ENCODE measurements at places on chromosomes 2 and 18.

DNA sequence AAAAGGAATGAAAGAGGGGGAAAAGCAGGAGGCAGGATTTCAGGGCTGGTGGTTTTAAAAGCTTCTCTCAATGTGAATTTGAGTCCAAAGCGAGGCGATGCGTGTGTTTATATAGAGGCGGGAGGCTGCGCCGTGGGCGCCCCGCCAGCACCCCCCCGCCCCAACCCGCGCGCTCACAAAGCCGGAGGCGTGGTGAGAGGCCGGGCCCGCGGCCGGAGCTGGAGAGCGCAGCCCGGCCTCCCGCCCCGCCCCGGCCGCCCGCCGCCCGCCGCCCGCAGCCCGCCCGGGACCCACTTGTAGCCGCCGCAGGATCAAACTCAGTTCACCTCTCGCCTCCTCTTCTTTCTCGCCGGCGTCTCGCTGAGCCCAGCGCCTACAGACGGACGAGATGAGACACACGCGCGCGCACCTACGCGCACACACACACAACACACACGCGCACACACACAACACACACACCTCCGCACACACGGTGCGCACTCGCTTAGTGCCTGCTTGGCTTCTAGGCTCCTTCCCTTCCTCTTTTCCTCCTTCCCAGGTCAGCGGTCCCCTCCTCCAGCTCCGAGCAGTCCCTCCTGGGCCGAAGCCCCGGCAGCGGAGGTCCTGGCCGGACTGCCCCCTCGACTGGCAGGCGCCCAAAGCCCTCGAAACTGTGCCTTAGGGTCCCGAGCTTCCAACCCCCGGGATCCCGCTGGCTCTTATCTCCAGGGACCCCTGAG is 1.3 kb upstream of the CYP26B1 start:
- no peak for DNase-seq

GRCh38 chr18:43078478-43079092 is 36.9 kb downstream of the RIT2 start:
- no peak for DNase-seq

GRCh38 chr2:215711471-215712034 is 275.7 kb upstream of the FN1 start:
- DNase-seq = no peak

- DNase-seq = no peak
These were observed 543.4 kb downstream of the IRS1 start for GRCh38 chr2:226256237-226256636.

GRCh38 chr2:166229678-166230023 is 101.8 kb upstream of the SCN1A start:
- DNase-seq = no peak

GRCh38 chr2:173205375-173205774 is 129.7 kb downstream of the MAP3K20 start:
- DNase-seq = no peak

DNA sequence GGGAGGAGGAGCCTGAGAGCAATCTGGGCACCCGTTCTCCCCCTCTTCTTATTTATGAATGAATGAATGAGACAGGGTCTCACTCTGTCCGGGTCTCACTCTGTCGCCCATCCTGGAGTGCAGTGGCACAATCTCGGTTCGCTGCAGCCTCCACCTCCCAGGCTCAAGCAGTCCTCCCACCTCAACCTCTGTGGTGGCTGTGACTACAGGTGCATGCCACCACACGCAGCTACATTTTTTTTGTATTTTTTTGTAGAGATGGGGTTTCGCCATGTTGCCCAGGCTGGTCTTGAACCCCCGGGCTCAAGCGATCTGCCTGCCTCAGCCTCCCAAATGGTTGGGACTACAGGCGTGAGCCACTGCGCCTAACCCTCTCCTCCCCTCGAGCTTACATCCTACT is 198.4 kb downstream of the NEDD4L start:
- no peak for DNase-seq

GRCh38 chr2:226673314-226673723 is 126.3 kb downstream of the IRS1 start:
- no peak for DNase-seq

GRCh38 chr2:119407430-119408220 is 24.0 kb upstream of the TMEM37 start:
- no peak for DNase-seq

DNA sequence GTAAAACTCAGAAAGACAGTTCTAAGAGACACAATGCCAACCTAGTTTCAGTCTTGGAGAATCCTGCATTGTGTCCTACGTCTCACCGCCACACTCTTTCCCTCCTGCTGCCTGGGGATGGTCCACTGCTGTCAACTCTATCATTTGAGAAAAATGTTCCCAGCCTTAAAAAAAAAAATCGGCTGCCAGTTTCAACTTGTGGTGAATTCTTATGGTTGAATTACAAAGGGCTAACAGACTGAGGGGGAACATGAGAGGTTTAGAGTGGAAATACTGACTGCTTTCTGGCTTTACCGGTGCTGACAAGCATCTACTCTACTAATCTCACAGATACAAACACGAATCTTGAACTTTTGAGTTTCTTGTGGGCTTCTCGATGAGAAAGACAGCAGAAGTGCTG is 74.0 kb downstream of the NAB1 start:
- no peak for DNase-seq

DNA sequence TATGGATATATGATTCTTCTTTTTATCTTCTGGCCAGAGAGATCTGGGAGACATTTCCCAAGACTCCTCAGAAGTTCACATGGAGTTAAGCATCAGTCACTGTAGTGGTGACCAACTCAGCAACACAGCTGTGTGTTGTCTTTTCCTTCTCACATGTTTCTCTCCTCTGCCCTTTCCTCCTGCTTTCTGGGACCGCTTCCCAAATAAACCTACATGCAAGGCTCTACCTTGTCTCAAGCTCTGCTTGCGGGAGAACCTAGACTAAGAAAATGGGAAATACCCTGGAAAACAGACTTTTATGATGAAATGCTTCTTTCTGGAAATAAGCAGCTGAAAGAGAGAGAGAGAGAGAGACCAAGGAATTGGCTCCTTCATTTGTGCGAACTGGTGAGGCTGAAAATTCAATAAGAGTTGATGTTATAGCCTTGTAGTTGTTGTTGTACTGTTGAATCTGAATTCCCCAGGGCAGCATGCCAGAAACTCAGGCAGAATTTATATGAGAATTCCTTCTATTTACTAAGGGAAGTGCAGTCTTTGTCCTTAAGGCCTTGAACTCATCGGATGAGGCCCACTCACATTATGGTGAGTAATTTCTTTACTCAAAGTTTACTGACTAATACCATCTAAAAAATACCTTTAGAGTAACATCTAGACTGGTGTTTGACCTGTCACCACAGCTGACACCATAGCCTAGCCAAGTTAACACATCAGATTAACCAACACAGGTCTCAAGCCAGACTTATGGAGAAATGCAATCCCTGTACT is 22.7 kb upstream of the DSC1 start:
- no peak for DNase-seq

GRCh38 chr2:230457793-230458192 is 41.8 kb downstream of the SP100 start:
- DNase-seq = no peak

GRCh38 chr2:150473767-150474166 is 13.7 kb downstream of the RND3 start:
- DNase-seq = no peak

GRCh38 chr18:24616653-24617052 is 156.2 kb downstream of the HRH4 start:
- DNase-seq = no peak

GRCh38 chr18:53126210-53126609 is 786.2 kb downstream of the DCC start:
- DNase-seq = no peak

GRCh38 chr2:118251427-118251826 is 163.2 kb downstream of the INSIG2 start:
- DNase-seq = no peak

DNA sequence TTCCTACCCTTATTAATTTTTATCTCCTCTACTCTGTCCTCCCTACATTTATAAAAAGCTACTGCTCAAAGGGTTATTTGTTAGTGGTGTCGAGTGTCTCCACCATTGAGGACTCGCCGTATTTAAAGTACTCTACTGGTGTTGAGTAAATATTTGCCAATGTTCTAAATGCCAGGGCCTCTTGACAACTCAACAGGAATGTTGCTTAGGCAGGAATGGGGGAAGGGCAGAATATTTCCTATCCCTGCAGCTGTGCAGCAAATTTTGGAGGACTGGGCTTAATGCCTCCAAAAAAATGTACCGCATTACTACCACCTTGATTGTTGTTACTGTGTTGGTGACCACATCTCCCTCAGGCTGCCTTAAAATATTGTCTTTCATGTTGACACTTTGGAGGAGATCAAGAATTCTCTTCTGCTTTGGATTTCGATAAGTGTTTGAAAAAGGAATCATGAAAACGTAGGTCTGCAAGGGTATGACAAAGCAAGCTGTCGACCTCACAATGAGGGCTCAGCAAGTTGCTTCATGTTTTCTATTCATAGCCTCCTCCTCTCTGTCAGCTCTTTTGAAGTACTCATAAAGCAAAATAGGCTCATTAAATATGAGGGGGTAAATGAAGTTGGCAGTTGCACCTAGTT is 84.3 kb downstream of the EFEMP1 start:
- DNase-seq = no peak

DNA sequence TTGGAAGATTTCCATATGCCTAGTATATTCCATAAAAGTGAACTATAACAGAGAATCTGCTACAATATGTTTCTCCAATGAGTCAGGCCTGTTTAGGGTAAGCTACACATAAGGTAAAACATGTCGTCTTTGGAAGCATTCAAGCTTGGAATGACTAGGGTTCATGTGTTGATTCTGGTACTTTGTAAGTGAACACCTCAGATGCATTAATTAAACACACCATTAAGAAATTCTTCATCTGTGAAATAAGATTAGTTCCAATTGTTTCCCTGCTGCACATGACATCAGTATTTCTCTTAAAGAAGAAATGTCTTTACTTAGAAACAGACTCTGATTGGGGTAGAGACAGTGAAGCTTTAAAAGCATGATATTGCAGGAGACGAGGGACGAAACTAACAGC is 461.1 kb upstream of the NXPH2 start:
- no peak for DNase-seq

- no peak for DNase-seq
These were observed 134.2 kb downstream of the CDCA7 start for GRCh38 chr2:173488861-173489260.

GRCh38 chr2:73917696-73918207 is 8.9 kb upstream of the DGUOK start:
- no peak for DNase-seq
